ENCODE measurements at places on chromosomes 12 and 14.

- no peak for DNase-seq
Observed at GRCh38 chr12:76276499-76277151, 71.6 kb downstream of the BBS10 start.

DNA sequence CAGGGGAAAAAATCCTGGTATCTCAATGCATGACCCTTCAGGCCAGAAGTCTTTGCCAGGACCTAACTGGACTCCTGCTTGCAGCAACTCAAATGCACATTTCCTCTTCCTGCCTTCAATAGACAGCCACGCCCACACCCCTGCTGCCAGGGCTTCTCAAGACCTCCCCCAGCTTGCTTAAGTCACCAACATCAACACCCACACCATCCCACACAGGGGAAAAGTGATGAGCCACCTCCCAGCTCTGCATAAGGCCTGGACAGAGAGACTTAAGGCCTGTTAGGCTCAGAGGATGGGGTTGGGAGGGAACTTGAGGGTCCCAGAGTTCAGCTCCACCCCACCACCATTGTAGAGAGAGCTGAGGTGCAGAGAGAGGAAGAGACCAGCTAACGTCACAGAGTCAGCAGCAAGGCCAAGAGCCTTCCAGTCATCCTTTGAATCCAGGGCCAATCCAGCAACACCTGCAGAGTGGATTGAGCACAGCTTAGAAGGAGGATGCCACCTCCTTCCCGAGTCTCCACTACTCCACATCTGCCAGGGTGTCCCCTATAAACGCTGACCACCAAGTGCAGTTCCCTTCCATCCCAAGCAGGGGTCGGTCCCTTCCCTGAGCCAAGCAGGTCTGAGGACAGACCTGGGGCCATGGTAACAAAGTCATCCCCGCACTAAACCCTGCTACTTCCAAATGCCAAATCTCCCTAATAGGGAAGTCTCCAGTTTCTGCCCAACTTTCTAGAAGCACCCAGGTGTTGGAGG is 50.0 kb downstream of the KDM2B start:
- DNase-seq, result peak; percentile 29

DNA sequence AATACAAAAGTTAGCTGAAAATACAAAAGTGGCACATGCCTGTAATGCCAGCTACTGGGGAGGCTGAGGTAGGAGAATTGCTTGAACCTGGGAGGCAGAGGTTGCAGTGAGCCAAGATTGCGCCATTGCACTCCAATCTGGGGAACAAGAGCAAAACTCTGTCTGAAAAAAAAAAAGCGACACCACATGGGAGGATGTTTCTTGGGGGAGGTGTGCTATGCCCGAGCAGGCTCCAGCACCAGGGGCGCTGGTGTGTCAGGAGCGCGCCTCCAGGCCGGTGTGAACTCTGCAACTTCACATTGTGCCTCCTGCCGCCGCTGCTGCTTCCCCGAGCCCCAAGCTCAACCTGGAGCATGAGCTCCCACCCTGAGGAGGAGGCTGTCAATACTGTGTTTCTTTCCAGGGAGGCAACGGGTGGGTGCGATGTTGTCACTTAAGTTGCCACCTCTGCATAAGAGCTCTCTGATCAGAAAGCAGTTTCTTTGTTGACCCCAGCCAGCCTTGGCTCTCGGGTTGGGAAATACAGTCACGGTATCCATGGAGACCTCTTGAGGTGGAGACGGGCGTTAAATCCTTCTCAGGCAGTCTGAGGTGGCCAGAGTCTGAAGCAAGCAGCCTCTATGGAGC is 18.9 kb downstream of the DEGS2 start:
- peak; percentile 65 for DNase-seq

DNA sequence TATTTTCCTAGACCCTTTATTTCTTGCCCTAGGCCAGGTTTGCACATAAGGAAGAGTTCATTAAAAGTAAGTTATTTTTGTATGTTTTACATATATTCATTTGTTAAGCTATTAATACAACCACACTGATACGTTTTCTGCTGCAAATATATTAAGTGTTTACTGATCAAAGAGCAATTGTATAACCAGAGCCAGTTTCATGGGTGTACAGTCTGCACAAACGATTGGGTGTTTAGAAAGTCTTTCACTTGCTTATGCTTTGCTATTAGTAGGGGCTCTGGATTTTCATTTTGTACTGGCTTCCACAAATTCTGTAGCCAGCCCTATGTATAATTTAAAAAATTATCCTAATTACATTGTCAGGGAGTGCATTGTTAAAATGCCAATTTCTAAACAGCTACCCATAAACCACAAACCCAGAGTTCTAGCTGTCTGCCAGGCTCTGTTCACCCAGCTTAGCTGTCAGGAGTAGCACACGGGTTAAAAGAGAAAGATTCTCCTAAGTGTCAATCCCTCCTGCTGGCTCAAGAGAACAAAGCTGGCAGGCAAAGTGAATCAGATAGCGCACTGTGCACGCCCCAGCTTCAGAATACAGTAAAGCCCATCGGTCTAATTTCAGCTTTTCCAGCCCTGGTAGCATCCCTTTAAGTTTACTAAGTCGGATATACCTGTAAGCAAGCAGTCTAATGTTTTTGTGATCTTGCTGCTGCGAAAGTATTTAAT is 151.0 kb upstream of the LMO3 start:
- no peak for DNase-seq

DNA sequence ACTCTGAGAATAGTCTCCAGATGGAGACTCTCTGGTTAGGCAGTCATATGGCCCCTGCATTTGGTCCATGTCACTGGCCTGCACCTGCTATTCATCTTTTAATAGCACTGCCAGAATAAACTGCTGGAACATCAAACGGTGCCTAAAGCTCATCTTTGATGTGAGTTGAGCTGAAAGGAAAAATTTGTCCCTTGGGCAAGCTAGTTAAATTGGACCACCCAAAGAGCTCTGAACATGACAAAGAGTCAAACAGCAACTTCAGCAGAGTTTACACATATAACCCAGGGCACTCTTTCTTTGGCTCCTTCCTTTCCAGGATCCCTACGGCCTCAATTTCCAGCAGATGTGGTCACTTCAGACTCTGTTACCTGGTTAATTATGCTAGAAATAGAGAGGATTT is 269.9 kb downstream of the RPL10L start:
- DNase-seq, result no peak

GRCh38 chr14:53796734-53797133 is 159.9 kb downstream of the BMP4 start:
- DNase-seq, result no peak

DNA sequence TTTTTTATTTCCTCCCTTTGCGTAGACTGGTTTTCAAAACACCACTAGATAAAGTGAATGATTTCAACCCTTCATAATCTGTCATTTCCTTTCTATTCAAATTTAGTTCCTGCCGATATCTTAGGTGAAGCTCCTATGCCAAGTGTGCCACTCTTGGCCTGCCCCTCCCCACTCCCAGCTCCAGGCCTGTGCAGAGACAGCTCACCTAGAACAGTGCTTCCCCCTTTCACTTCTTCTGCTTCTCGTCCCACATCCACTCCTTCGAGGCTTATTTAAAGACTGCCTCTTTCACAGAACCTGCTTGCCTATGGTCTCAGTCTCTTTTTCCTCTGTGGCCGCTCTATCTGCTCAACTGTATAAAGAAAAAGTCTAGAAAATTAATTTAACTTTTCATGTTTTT is 473.8 kb downstream of the RAD51B start:
- no peak for DNase-seq

- DNase-seq, result peak; percentile 89
Observed at GRCh38 chr14:55411426-55412389, at the start of gene ATG14. Gene ATG14, minus strand, starts transcription at chr14:55411830. Its CDS starts 8 bp downstream, at chr14:55411822.

DNA sequence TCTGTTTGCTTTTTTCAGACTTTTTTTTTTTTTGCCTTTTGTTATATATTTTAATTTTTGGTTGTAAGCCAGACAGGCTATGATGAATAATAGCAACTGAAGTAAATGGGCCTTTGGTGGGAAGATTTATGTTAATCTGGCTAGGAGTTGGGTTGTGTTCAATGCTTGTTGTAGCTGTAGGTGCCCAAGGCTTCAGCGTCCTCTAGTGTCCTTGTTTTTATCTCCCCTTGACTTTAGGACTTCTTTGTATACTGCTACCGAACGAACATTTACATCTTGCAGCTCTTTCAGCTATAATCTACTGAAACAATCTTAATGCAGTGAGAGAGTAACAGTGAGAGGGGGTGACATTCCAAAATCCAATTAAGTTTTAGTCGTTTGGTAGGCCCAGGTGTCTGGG is 848.4 kb upstream of the FBXO33 start:
- DNase-seq, result no peak

GRCh38 chr12:29907461-29907860 is 123.7 kb upstream of the TMTC1 start:
- DNase-seq, result no peak

- DNase-seq, result no peak
Observed at GRCh38 chr14:56333359-56334292, 215.4 kb downstream of the PELI2 start.

DNA sequence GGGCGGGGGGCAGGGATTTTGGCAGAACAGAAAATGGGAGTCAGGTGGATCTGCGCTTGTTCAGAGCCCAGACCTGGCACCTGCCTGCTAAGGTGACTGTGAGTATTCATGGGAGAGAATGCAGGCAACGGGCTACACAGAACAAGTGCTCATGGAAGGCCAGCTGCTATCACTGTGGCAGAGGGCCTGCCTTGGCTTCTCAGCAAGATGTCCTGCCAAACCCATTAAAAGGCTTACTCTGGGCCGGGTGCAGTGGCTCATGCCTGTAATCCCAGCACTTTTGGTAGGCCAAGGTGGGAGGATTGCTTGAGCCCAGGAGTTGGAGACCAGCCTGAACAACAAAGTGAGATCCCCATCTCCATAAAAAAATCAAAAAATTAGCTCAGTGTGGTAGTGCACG is 21.0 kb downstream of the DIO3 start:
- no peak for DNase-seq

DNA sequence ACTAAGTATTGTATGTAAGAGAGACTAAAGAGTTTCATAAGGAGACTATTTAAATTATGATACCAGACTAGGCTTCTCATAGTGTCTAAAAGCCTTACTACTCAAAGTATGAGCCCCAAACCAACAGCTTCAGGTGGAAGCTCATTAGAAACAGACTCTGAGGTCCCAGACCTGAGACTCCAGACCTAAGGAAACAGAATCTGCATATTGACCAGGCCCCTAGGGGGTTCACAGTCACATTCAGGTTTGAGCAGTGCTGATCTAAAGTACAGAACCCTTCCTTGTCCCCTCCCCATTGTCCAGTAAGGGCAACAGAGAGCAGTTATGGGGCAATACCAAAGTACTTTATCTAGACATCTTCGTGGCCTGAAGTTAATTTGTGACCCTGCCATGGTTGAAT is 87.7 kb downstream of the SSPN start:
- no peak for DNase-seq

DNA sequence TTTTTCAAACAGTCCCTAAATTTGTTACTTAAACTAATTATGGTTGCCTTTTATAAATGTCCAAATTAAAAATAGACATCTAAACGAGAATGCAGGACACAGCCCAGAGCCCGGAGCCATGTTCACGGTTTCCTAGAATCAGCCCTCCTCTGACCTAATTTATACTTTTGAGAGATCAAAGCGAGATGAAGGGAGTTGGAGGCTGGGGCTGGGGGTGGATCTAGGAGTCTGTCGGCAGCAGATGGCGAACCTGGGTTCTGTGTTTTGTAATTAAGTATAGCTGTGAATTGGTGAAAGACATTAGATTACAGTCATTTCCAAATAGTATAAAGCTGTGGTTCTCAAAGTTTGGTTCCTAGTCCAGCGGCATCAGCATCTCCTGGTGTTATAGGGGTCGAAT is 210.1 kb downstream of the SLC41A2 start:
- no peak for DNase-seq

DNA sequence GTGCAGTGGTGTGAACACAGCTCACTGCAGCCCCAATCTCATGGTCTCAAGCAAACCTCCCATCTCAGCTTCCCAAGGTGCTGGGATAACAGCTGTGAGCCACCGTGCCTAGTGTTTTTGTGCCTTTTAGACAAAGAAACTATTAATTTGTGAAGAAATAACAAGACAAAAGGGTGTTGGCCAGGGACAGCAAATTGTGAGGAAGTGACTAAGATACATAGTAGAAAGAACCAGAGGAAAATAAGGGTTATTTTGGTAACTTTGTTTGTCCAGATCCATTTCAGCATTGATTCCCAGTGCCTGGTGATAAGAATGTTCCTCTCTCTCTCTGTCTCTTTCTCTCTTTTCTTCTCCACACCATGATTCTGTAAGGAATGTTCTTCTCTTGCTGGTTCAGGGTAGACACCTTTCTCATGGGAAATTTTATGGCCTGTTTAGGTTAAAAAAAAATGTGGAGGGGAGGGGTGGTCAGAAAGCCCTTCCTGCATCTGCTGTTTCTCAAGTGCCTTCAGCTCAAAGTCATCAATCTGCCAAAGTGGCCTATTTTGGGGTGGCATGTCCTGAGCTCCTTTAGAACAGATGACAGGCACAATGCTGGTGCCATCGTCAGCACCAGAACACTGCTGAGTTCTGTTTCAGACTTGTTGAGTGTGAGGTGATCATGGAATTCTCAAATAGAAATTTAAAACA is 184.4 kb upstream of the EEA1 start:
- no peak for DNase-seq

DNA sequence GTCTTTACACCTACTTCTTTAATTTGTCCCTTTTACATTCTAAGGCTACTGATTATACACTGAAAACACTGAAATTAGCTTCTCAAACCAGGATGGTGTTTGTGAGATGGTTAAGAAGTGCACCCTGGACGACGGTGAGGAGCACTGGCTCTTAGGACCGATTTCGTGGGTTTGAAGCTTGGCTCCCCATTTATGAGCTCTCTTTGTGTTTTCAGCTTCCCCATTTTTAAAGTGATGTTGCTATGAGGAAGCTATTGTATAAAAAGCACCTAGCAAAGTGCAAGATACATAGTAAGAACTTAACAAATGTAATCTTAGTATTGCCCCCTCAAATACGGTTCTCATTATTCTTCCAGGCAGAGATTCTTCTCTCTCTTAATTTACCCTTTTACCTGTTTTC is 4.7 kb downstream of the NFYB start:
- DNase-seq, result no peak

- DNase-seq, result no peak
Observed at GRCh38 chr12:6965714-6966113, 4.8 kb downstream of the PHB2 start.

DNA sequence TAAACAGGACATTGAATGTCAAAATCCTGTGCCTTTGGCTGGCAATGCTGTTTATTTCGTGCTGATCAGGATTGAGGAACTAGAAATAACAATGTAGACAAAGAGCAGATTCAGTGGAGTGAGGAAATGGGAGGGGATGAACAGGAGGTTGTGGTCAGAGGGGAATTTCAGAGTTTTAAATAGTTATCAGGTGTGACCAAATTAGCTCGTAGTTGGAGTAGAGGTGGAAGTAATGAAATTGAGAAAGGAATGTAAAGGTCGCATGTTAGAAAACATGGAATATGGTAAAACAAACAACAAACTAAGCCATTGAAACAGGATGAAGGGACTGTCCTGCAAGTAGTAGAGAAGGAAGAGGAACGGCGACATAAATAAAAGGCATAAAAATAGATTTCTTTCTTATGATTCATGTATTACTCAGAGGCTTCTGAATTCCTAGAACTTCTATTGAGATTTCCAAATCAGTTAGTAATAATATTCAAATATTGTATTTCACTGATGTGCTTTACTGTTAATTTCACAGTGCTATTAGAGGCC is 9.5 kb upstream of the SAV1 start:
- no peak for DNase-seq

Data from endothelial cell (in vitro differentiated cells).